ENCODE measurements at places on chromosomes 3 and 15.
A peak's percentile ranks its signal among the peaks of the same experiment; 100 is the strongest.

- DNase-seq: no peak
Observed at GRCh38 chr3:32495609-32496008, 7.0 kb downstream of the CMTM6 start.

- DNase-seq: peak; percentile 64
Observed at GRCh38 chr3:197003461-197004385, 25.9 kb downstream of the MELTF start.

GRCh38 chr3:153927107-153927506, 194.1 kb upstream of the ARHGEF26 start:
- DNase-seq: no peak

DNA sequence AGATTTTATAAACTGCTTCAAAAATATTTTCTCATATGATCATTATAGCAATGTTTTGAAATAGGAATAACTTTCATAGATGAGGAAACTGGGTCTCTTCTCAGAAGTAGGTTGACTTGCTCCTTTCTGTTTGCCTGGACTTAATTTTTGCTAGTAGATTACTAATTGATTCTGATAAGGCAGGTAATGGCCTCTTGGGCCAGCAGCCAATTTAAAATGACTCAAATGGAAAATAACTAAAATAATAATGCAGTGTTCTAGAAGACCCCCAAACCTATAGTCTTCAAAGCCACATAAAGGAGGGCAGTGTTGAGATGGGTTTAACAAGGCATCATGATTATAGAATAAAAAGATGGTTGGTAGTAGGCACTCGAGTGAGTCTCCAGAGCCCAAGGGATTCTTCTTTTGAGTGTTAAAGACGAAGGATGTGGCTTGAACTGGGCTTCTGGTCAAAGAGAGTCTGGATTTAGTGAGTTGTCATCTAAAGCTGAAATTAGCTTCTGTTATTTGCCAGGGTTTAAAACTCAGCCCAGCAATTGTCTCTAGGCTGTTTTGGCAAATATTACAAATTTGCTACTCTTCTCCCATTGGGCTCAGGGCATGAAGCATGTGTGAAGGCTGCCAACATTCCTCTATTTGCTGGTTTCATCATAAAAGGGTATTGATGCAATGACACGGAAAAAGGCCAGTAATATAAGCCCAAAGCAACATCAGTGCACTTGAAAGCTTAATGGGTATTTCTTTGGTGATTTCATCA, 297.1 kb upstream of the MEIS2 start:
- no peak for DNase-seq

GRCh38 chr15:39172380-39173281, 408.2 kb upstream of the THBS1 start:
- no peak for DNase-seq

DNA sequence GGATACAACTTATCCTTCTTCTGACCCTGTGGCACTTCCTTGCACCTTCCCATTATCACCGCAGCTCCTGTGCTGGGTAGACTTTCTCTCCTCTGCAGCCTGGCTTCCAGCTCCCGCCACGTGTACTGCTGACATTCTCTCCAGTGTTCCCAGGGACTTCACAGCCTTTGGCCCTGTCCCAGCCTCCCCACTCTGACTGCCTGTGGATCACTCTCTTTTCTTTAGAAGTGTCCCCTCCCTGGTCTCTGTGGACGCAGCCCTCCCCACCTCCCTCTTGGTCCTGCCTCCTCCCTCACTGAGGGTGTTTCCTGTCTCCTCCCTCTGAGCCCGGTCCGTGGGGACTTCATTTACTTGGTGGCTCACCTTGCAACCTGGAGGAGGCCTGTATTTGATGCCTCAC, 17.4 kb downstream of the PDIA5 start:
- DNase-seq: no peak

GRCh38 chr15:68271854-68272471, 5.6 kb upstream of the FEM1B start:
- DNase-seq: peak; percentile 29

- no peak for DNase-seq
Observed at GRCh38 chr3:62496503-62496902, 123.2 kb upstream of the FEZF2 start.

DNA sequence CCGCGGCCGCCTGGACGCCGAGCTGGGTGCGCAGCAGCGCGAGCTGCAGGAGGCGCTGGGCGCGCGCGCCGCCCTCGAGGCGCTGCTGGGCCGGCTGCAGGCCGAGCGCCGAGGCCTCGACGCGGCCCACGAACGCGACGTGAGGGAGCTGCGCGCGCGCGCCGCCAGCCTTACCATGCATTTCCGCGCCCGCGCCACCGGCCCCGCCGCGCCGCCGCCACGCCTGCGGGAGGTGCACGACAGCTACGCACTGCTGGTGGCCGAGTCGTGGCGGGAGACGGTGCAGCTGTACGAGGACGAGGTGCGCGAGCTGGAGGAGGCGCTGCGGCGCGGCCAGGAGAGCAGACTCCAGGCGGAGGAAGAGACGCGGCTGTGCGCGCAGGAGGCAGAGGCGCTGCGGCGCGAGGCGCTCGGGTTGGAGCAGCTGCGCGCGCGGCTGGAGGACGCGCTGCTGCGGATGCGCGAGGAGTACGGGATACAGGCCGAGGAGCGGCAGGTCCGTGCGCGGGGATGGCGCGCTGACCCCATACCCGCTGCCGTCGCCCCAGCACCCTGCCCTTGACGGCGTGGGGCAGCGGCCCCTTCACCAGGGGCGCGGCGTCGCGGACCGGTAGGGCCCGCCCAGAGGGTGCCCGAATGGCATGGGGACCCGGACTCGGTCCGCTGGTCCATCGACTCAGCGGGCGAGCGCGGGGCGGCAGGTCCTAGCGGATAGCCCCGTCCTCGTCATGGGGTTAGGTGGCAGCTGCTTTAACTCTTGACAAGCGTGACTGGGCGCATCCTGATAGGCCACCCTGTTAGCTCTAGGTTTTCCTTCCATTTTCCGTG, 848 bp downstream of the SYNM start:
- DNase-seq: peak; percentile 78

- no peak for DNase-seq
Observed at GRCh38 chr15:81293728-81294515, 30.0 kb downstream of the STARD5 start.

GRCh38 chr3:159208050-159208449, 406.2 kb downstream of the MFSD1 start:
- no peak for DNase-seq

- DNase-seq: no peak
Observed at GRCh38 chr3:183392186-183393034, 36.0 kb downstream of the MCF2L2 start.

GRCh38 chr3:69776920-69777581, 37.8 kb downstream of the MITF start:
- no peak for DNase-seq

- DNase-seq: peak; percentile 17
Observed at GRCh38 chr3:102687851-102688555, 253.2 kb downstream of the ZPLD1 start.

GRCh38 chr15:77791941-77792340, 159.2 kb upstream of the LINGO1 start:
- no peak for DNase-seq

DNA sequence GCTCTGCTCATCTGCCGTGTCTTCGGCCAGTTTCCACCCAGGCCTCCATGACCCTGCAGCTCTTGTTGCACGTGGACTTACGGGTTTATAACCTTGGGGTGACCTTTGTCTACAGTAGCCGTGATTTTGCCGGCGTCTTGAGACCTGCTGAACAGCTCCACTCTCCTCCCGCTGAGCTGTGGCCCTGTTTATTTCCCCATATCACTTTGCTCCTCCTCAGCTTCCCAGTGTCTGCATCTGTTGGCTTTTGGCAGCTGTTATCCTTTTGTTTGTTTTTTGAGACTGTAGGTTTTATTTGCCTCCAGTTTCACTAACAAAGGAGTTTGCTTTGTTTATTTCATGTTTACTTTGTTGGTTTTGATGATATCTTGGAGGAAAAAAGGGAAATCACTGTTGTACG, 29.3 kb upstream of the SLC28A1 start:
- no peak for DNase-seq

DNA sequence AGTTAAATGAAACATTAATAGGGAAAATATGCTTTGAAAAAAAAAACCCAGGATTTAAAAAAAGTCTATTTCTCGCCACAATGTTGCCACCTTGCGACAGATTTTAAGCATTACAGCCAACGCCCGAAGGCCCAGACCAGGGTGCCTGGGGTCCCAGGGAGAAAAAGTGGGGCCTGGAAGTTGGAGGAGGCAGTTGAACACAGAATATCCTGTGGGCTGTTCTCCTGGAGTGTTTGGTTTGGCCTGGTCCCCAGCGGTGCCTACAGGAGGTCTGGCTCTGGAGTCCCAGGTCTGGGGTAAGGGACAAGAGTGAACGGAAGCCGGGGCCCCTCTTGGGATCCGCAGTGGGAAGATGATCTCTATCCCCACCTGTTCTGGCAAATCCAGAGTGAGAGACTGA, 3.4 kb downstream of the RNU6-1 start:
- peak; percentile 73 for DNase-seq

GRCh38 chr15:76565366-76565765, 228.8 kb downstream of the ISL2 start:
- DNase-seq: no peak

DNA sequence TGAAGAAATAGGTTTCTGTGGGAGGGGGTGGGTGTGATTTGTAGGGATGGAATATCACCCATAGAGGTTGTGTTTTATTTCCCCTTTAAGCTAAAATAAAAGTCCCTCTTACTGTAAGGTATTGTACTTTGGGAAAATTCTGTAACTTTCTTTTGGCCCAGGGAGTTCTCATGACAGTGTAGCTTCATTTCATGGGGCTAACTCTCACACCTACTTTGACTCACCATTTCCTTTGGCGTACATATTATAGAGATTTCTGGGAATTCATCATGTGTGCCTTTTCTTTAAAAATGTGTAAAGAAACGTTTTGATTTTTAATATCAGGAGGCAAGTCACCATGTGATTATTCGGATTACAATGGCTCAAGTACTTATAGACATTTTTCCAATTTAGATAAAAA, 477.7 kb upstream of the CFAP20DC start:
- DNase-seq: no peak

DNA sequence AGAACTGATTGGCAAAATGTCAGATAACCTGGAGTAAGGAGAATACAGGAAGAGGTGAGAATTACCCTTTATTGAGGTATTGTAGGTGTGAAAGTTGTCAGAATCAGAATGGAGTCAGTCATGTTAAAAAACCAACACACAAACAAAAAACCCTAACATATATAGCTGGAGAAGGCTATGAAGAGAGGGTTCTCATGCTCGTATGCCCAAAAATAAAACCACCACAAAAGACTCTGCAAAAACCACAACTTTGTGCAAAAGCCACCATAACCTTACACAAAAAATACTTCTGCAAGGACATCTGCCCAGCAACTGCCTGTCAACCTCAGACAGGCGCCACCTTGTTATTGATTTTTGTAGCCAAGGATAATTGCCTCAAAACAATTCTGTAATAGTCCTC, 136.0 kb downstream of the CD47 start:
- no peak for DNase-seq

DNA sequence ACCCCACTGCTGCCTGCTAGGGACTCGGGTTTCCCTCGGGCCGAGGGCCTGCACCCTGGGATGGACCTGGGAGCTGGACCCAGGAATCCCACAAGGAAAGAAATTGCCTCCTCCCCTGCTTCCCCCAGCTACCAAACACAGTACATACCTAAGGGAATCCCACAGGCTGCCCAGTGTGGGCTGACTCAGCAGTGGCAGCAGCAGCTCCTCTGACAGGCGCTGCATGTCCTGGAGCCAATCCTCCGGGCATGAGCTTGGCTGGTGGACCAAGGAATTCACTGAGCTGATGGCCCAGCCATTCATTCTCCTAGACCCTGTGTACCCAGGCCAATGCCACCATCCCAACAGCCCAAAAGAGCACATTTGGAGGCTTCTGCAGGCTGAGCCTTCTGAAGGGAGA, 9.5 kb upstream of the LTK start:
- DNase-seq: no peak

- DNase-seq: no peak
Observed at GRCh38 chr15:67194171-67195114, 60.0 kb downstream of the AAGAB start.

- no peak for DNase-seq
Observed at GRCh38 chr15:33913459-33913858, 54.8 kb upstream of the CHRM5 start.

- DNase-seq: no peak
Observed at GRCh38 chr3:124273651-124274050, 281.7 kb upstream of the ROPN1 start.

- DNase-seq: no peak
Observed at GRCh38 chr15:74174219-74174957, 878 bp downstream of the ISLR start.

GRCh38 chr3:98333989-98334606, 19.6 kb upstream of the OR5K4 start:
- no peak for DNase-seq

DNA sequence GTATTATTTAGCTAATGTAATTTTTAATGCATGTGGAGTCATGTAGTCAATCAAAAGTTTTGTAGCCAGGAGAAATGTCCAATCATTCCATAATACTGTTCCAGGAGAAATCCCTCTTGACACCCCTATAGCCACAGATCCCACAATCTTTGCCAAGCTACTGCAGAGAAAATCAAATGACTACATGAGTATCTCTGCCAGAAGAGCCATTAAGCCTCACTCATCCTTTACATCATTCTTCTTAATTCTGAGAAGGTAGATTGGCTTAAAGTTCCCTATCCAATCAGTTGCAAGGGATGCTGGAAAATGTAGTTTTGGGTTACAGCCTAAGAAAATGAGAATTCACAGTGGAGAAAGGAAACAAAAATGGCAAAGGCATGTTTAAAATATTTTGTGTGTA, 502.1 kb downstream of the ZBBX start:
- DNase-seq: no peak

GRCh38 chr3:94183551-94183950, 120.7 kb downstream of the NSUN3 start:
- no peak for DNase-seq

- DNase-seq: no peak
Observed at GRCh38 chr3:76527773-76528172, 512.1 kb upstream of the ROBO2 start.

- DNase-seq: peak; percentile 17
Observed at GRCh38 chr3:132284781-132285619, 32.2 kb upstream of the ACP3 start.

- DNase-seq: no peak
Observed at GRCh38 chr3:149270180-149270579, 48.6 kb upstream of the CP start.

- no peak for DNase-seq
Observed at GRCh38 chr3:43755516-43756200, 64.9 kb downstream of the ABHD5 start.

- DNase-seq: no peak
Observed at GRCh38 chr3:10514407-10515069, 9.2 kb upstream of the ATP2B2 start.

Measured in iPS-NIHi11 (cell line).